Chondrocyte (in vitro differentiated cells): ENCODE measurements at places on chromosomes 6 and 20. TPM values are rescaled to one million over a fixed set of nuclear protein-coding genes. Genes with fewer than 3 reads are reported as not detected.

The CCM2L gene
- total RNA-seq, result not detected in 3 replicates

The GPX6 gene
- not detected in 3 replicates for total RNA-seq

The LY86 gene
- total RNA-seq, result not detected in 3 replicates

The HLA-DQB1 gene
- total RNA-seq, result not detected in 3 replicates

The MUC22 gene
- not detected in 3 replicates for total RNA-seq

GRCh38 chr20:62378215-62378614 lies 8.7 kb upstream of the RPS21 start:
- peaks cover 6% of the 10 kb centered on the region for H3K36me3 ChIP-seq
- H3K4me1 ChIP-seq, result peaks cover 54% of the 10 kb centered on the region
- DNase-seq, result no peak
- H3K4me3 ChIP-seq, result no peak overlapping the region

GRCh38 chr6:113457751-113458150 lies 399.4 kb upstream of the MARCKS start:
- no peak for DNase-seq
- no peaks in the 10 kb centered on the region for H3K27me3 ChIP-seq
- H3K4me3 ChIP-seq, result peak overlapping the region; percentile 11
- peak overlapping the region; percentile 82 for H3K27ac ChIP-seq

DNA sequence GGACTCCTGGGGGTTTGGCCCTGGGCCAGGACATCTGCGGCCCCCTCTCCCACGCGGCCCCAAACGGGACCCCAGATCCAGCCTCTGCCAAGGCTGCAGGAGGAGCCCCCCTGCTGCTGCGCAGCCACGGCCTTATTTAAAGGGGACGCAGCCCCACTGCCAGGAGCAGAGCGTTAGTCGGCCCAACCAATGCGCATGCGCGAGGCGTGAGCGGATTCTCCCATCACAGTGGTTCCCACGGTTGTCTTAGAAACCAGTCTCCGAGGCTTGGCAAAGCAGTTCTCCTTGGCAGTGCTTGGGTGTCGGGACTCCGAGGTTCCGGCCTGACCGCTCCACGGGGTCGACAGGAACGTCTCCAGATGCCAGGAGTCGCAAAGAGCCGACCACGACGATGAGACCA lies 288.3 kb upstream of the ZNF337 start:
- no peaks in the 10 kb centered on the region for H3K27me3 ChIP-seq
- H3K4me3 ChIP-seq, result no peak overlapping the region
- no peaks in the 10 kb centered on the region for H3K36me3 ChIP-seq
- no peak for DNase-seq

- no peaks in the 10 kb centered on the region for H3K27me3 ChIP-seq
- no peak overlapping the region for H3K4me3 ChIP-seq
- peaks cover 32% of the 10 kb centered on the region for H3K4me1 ChIP-seq
- DNase-seq, result no peak
- no peaks in the 10 kb centered on the region for H3K36me3 ChIP-seq
These were observed 33.1 kb upstream of the CLIC5 start for GRCh38 chr6:46048646-46049297.

DNA sequence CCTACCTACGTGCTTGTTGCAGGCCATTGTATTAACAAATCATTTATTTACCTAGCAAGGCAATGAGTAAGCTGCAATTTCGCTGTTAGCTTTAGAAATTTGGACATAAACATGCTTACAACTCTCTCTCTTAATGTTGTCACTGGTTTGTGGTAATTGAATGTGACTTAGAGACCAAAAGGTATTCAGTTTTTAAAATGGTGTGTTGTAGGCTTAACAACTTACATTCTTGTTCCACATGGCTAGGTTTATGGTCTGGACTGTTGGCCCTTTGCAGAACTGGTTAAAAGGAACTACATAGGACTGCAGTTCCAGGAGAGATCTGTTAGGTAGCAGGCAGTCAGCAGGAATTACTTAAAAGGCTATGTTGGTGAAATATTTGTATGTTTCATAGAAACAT lies 10.3 kb upstream of the CTAGE9 start:
- H3K4me1 ChIP-seq, result no peaks in the 10 kb centered on the region
- no peaks in the 10 kb centered on the region for H3K36me3 ChIP-seq
- H3K27ac ChIP-seq, result no peak overlapping the region
- no peak overlapping the region for H3K4me3 ChIP-seq
- no peaks in the 10 kb centered on the region for H3K27me3 ChIP-seq

DNA sequence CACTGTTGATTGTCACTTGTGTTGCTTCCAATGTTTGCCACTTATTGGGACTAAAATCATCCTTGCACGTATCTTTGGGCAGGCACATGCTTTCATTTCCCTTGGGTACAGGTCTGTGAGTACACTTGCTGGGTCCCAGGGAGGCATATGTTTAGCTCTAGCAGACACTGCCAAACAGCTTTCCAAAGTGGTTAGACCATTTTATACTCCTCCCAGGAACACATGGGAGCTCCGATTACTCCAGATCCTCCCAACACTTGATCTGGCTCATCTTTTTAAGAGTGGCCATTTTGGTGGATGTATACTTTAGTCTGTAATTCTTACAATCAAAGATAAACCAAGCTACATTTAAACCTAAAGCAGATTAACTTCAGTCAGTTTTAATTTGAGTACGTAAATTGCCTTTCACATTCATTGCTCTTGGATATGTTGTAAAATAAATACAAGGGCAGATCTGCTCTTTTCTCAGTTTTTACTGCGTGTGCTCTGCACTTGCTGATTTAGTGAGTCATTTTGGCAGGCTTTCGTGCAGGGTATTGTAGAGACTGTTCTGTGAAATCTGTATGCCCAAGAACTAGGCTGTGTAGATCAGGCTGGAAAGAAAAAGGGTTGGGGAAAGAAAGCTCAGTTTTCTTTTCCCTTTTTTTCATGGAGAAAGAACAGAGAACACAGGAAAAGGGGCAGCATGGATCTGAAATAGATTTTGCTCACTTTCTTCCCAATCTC lies 19.5 kb downstream of the SLC22A1 start:
- peaks cover 18% of the 10 kb centered on the region for H3K36me3 ChIP-seq
- H3K4me1 ChIP-seq, result peaks cover 43% of the 10 kb centered on the region
- peak overlapping the region; percentile 90 for H3K27ac ChIP-seq
- no peak for DNase-seq

GRCh38 chr6:169109411-169110220 lies 144.0 kb downstream of the THBS2 start:
- H3K4me1 ChIP-seq, result peaks cover 25% of the 10 kb centered on the region
- no peak overlapping the region for H3K4me3 ChIP-seq
- H3K36me3 ChIP-seq, result no peaks in the 10 kb centered on the region

GRCh38 chr6:107068691-107069630 lies 41.0 kb downstream of the MTRES1 start:
- H3K27ac ChIP-seq, result no peak overlapping the region
- H3K27me3 ChIP-seq, result no peaks in the 10 kb centered on the region
- peaks cover 11% of the 10 kb centered on the region for H3K36me3 ChIP-seq
- H3K4me1 ChIP-seq, result peaks cover 10% of the 10 kb centered on the region
